ENCODE measurements at places on chromosomes 13 and 19.

GRCh38 chr19:2478756-2479555 is 3.0 kb downstream of the GADD45B start:
- DNase-seq: no peak

DNA sequence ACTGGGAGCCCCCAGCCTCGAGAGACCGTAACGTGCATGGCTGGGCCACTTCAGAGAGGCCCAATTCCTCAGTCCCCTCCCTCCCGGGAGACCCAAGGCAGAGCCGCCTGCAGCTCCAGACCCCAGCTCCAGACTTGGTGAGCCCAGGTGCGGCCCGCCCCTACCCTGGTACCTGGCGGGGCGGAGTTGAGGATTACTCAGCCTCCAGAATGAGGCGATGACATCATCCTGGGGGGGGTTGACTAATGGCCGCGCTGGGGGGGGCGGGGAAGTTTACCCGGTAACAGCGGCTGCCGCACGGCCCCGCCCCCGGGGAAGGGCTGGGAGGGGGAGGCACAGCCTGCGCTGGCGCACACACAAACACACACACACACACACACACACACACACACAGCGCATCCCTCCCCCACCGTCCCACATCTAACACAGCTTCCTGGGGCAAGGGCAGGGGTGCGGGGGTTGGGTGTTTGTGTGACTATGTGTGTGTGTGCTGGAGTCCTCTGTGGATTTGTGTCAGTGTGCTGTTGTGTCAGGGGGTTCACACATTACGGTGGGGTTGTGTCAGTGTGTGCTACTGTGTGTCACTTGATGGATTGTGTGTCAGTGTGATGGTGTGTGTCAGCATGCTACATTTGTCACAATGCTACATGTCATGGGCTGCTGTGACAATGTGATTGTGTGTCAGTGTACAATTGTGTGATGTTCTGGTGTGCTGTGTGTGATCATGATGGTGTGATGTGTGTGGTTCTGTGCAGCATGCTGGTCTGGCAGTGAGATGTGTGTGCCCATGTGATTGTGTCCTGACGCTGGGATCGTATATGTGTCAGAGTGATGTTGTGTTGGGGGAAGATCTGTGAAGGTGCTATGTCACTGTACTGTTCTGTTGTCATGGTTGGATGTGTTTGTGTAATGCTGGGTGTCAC is 10.3 kb upstream of the BBC3 start:
- no peak for DNase-seq

DNA sequence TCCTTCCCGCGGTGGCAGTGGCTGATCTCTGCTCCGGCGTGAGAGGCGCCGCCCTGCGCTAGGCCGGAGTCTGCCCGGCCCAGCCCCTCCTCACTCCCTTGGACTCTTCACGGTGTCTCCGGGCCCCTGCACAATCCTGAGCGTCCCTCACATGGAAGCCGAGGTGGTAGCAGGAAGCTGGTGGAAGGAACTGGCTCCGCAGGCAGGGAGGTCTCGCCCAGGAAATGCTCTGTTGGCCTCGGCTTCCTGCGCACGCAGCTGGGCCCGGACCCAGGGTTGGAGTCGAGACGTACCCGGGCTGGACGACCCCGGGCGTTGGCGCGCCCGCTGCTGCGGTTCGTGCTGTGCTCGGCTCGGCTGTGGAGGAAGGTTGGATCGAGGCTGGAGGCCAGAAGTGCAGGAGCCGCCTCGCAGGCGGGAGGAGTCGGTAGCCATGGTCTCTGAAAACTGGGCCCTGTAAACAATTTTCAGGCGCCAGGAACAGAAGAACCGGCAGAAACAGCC is 46.3 kb downstream of the ZNF724 start:
- no peak for DNase-seq

DNA sequence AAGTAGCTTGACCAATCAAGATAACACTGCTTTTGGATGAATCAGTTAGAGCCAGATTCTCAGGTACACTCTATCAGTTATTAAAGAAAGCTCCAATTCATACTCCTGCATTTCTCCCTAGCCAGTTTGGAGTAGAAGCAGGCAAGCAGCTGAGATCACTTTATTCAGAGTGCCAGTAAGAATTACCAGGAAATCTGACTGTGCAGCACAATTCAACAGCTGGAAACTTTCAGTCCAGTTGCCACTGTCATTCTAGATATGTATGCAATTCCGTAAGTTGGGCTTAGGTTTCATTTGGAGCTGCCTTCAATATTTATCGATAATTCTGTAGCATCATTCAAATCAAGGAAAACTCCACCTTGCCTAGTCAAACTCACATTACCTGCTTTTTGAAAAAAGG is 2625.6 kb upstream of the PCDH20 start:
- no peak for DNase-seq

GRCh38 chr13:99969453-99969918 is 2.1 kb downstream of the ZIC5 start:
- no peak for DNase-seq

DNA sequence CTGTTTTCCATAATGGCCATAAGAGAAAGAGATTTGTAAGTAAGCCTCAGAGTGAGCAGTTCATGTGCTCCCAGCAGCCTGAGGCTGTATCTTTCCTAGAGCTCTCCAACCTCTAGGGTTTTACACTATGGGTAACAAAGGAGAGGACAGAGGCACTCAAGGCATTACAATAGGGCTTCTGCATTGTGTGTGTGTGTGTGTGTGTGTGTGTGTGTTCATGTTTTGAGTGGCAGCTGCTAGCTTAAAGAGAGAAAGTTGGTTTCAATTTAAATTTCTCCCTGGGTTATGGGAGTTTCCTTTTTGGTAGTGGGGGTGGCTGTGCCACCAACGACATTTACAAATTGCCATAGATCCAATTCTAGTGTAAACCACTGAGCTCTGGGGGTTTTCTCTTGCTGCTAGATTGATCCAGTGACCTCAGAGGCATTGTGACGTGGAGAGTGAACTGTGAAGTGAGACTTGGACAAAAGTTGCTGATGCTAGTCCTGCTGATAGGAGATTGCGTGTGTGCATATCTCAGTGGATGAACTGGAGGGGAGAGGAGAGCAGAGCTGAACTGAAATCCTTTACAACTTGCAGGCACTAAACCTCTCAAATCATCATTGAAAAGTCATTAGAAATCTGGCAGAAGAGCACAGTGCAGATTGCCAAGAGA is 67.2 kb upstream of the OLFM4 start:
- no peak for DNase-seq

DNA sequence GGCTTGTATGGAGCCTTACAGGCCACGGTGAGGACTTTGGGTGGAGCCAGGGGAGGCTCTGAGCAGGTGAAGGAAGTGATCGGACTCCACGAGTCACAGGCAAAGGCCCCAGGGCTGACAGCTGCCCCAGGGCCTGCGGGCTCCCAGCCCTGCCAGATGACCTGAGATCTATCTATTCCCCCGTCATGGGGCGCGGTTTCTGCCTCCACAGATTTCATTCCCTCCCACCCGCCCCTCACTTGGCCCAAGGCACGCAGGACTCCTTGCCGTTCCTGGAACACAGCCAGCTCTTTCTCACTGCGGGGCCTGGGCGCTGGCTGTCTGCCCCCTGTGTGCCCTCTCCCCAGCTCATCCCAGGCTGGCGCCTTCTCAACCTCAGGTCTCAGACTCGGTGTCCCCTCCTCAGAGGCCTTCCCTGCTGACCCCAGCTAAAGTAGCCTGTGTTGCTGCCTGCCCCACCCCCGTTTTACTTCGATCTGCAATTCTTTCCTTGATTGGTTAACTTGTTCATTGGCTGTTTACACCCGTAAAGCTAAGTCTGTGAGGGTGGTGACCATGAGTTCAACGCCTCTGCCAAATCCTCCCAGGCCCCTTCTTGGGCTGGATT is 13.9 kb upstream of the PAK4 start:
- no peak for DNase-seq

- no peak for DNase-seq
These were observed 11.4 kb downstream of the NFIX start for GRCh38 chr19:13006431-13007281.

GRCh38 chr13:95343944-95344343 is 42.7 kb upstream of the ABCC4 start:
- DNase-seq: no peak

DNA sequence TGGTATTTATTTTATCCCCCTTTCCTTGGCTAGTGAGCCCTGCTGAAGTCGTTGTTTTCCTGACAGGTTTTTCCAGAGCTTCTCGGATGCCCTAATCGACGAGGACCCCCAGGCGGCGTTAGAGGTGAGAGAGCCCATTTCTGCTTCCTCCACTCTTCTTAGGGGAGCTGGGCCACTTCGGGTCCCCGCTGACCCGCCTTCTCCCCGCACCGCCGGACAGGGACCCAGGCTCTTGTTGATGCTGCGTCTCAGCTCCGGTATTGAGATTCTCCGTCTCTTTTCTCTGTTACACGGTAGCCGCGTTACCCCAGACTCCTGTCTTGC is 306 bp downstream of the SUGT1 start:
- no peak for DNase-seq

DNA sequence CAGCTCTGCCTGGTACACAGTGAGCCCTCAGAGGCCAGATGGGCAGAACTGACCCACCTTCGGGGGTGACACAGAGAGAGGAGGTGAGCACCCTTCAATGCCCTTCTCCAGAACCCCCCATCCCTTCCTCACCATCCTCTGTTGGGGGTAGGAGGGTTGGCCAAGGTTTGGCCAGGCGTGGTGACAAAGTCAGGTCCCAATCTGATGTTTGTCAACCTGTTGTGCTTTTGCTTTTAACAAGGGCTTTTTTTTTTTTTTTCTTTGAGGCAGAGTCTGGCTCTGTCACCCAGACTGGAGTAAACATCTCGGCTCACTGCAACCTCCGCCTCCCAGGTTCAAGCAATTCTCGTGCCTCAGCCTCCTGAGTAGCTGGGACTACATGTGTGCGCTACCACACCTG is 7.3 kb downstream of the PTGIR start:
- DNase-seq: no peak

DNA sequence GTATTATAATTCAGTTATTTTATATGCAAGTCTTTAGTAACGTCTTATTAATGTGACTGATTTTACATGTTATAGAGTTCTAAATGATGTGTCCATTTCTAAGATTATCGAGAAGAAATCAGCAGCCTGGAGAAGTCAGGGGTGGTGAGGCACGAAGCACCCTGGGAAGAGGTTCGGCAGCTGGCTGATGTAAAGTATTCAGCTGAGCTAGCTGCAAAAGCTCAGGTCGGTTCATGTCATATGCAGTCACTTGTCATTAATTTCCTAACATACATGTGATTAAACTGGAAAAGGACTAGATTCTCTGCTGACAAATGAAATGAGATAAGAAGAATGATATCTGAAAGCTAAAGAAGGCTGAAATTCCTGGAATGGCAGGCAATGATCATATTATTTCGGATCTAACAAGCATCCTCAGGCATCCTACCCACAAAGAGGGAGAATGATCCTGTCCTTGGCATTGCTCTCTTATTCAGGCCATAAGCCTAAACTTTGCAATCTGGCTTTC is 383.0 kb upstream of the SLITRK1 start:
- DNase-seq: no peak

DNA sequence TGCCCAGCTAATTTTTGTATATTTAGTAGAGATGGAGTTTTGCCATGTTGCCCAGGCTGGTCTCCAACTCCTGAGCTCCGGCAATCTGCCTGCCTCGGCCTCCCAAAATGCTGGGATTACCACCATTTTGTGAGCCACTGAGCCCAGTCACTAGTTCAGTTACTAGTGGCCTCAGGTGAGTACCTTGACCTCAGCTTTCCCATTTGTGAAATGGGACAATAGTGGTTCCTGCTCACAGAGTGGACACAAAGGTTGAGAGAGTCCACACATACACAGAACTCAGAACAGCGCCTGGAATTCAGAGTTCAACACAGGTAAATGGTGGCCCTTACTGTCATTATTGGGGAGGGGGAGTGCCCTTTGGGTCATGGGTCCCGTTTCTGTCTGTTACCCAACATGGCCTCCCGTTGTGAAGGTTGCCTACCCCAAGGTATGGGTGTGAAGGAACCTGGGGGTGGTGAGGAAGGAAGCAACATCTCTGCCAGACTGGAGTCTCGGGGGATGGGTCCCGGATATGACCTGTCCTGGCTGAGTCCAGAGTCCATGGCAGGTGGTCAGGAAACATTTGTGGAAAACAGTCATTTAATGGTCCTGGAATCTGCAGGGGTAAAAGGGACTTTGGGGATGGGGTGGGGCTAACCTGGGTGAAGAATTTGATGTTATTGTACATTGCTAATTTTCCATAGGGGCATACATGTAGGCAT is 11.7 kb upstream of the IRGC start:
- DNase-seq: no peak

DNA sequence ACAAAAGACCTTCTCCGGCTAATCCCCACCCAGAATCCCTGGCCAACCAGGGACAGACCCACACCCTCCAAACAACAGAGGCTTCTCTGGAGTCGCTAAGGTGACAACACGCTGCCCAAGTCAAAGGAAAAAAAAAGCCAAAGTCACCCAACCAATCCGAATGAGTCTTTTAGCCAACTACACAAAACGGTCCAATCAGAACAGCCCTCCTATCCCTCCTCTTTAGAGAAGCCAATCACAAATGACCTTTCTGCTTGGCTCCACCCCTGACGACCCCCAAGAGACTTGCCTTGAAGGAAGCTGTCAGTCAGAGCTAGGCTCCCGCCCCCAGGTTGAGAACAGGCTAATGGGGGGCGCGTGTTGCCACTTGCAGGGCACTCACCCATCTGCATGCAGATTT is 6.6 kb upstream of the FBXW9 start:
- DNase-seq: no peak

GRCh38 chr19:7507884-7508283 is 8.0 kb upstream of the ZNF358 start:
- DNase-seq: no peak

DNA sequence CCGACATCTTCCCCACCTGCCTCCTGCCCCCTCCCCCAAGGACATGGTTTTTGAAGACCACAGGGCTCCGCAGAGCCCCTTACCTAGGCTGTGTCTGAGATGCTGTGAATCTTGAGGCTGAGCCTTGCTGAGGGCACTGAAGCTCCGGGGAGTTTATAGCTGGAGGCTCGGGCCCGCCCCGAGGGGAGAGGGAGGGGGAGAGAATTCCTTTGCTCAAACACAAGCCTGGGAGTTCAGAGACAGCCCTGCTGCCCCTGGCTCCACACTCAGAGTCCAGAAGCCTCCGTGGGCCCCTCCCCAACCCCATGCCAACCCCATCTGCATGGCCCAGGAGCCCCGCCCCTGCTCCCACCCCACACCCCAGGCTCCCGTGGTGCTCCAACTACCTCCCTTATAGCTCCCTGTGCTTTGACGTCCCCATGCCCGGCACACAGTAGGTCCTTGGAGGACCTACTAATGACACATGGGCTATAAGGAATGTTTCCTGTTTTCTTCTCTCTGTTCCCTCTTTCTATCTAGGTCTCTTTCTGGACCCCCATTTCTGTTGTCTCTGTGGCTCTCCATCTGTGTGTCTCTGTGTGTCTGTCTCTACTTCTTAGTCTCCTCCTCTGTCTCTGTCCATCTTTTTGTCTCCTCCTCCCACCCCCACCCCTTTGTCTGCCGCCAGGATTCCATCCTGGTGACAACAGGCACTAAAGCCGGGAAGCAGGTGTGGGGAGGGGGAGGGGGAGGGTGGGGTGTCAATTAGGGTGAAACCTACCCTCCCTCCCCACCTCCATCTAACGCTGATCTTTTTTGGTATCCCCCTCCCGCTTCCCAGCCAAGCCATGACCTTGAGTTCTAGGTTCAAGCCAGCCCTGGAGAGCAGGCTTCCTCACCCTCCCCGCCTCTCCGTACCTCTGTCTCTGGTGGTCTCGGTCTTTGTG is at the start of gene TNNT1:
Gene TNNT1, minus strand, starts transcription at position 129 of the 926 bp plus-strand sequence. CDS start 2,049 bp downstream, outside the sequence.
- no peak for DNase-seq
